CD4-positive, alpha-beta T cell treated with Interleukin-6 for 4 hours (primary cell): ENCODE measurements at places on chromosomes 7 and 10.

DNA sequence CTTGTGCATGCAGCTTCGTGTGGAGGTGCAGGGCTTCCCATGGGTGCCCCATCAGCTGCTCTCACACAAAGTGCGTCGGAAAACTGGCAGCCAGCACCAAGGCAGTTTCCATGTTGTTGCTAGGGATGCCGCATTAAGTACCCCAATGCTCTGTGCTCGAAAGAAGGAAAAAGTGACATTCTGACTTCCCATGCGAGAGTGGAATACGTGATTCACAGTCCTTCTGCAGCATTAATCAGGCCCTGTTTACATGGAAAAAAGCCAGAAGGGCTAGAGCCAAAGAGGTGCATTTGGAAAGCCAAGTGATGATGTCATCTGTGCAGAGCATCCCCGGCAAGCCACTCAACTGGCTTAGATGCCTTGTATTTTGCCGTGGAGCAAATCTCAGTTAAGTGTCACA, 258.3 kb downstream of the GATA3 start:
- no peak for DNase-seq

DNA sequence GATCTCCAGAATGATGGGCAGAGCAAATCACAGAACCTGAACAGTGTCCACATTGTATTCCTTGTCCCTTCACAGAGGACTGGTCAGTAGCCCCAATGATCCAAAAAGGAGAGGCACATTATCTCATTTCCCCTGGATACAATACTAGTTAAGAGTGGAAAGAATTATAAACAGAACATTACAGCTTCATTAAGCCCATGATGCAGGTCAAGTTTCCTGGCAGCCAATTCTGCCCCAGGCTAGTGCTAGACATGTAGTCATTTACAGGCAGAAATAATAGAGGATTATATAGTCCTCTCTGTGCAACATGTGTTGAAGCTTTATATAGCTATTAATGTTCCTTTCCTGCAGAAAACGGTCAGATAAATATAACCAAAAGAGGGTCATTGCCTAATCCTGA, 124.3 kb upstream of the WNT16 start:
- DNase-seq: no peak

GRCh38 chr10:28678687-28679457, 1.6 kb downstream of the BAMBI start:
- DNase-seq: no peak

- DNase-seq: no peak
Observed at GRCh38 chr10:58278962-58279307, 10.0 kb downstream of the CISD1 start.

DNA sequence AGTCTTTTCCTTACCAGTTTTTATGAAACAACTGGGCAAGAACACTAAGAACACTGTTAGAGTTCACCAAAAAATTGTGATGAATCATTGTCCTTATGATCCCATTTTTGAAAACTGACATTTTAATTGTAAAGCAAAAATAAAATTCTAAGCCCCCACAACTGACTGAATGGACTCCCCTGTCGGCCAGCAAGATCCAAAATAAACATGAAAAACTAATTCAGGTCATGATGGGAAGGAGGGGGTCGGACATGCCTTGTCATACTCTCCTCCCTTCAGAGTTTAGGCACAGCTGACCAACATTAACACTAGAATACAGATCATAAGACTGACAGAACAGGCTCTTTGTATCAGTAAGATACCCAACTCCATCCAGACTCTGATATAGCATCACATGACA, 2.0 kb upstream of the RBAK start:
- no peak for DNase-seq

DNA sequence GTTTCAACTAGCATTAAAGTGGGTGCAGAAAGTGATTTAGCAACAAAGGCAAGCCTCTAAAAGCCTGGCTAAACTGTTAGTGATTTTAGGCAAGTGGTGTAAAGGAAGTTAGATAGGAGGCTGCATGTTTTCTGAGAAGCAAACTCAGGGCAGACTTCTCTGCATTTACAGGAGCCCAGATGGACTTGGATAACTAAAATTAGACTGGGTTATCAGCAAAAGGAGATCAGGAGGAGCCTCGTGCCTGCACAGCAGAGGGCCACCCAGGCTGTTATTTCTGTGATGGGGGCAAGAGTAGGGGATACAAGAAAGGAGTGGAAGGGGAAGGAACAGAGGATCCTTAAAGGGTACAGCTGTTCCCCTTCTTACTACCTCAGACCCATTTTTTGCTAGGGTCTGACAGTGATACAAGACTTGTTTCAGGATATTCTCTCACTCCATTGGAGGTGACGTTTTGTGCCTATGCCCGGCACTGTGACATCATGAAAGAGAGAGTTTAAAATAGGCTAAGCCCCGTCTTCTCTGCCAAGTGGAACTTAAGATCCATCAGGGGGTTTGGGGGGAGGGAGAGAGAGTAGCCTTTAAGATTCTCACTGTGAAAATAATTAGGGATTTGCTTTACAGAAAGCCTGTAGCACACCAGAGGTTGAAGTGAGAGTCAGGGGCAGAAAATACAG, 49.6 kb upstream of the PDCD4 start:
- DNase-seq: no peak

DNA sequence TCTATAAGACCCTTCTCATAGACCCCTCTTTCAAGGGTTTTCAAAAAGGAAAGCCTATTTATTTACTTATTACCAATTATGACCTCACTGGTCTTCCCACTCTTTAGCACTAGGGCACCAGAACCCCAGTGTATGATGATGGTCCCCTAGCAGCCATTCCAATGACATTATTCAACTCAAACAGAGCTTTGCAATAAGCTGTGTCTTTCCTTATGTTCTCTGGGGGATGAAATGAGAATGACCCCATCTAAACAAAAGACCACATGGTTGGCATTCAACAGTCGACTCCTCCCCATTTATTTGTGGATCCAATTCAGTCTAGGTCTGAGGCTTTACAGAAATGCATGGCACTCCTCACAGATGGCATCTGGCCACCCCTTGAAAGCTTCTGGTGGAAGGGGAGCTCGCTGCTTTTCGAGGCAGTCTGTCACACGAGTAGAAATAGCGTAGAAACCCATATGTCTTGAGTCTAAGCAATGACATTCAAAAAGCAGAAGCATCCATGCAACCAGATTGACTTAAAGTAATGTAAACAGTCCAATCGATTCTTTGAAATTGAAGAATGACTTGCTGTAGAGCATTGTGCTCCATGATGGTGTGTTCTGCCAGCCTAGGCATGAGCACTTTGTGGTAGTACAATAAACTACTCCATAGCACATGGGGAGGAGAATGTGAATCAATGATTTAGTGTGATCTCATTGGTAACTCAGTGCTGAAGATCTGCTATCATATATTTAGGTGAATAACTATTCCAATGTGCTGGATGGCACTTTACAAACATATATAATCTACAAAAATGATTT, 29.8 kb downstream of the NRP1 start:
- no peak for DNase-seq

GRCh38 chr10:133104068-133104962, 16.6 kb downstream of the ADGRA1 start:
- DNase-seq: no peak

- no peak for DNase-seq
Observed at GRCh38 chr7:112203365-112203739, 2.8 kb downstream of the DOCK4 start.

- no peak for DNase-seq
Observed at GRCh38 chr10:88936656-88937055, 15.9 kb downstream of the ACTA2 start.

DNA sequence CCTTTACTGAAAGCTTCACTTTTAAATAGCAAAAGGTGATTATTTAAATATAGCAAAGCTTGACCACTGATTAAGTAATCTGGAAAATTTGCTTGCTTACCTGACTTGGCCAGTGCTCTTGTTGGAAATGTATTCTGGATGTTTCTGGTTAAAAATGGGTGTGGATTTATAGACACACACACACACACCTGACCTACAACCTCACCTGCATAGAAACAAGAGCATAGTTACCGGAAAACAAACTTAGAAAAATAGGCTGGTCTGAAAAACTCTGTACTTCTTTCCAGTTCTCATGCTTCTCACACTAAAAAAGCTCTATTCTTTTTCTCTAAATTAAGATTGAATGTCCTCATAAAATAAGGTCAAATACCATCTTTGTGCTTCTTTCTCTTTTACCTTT, at the start of gene AGR3:
TSS of gene AGR3 (minus strand) at position 140 of the 400 bp plus-strand sequence. CDS start 3,365 bp downstream, outside the sequence.
- DNase-seq: no peak

- DNase-seq: no peak
Observed at GRCh38 chr7:50281680-50282445, 22.7 kb upstream of the IKZF1 start.

DNA sequence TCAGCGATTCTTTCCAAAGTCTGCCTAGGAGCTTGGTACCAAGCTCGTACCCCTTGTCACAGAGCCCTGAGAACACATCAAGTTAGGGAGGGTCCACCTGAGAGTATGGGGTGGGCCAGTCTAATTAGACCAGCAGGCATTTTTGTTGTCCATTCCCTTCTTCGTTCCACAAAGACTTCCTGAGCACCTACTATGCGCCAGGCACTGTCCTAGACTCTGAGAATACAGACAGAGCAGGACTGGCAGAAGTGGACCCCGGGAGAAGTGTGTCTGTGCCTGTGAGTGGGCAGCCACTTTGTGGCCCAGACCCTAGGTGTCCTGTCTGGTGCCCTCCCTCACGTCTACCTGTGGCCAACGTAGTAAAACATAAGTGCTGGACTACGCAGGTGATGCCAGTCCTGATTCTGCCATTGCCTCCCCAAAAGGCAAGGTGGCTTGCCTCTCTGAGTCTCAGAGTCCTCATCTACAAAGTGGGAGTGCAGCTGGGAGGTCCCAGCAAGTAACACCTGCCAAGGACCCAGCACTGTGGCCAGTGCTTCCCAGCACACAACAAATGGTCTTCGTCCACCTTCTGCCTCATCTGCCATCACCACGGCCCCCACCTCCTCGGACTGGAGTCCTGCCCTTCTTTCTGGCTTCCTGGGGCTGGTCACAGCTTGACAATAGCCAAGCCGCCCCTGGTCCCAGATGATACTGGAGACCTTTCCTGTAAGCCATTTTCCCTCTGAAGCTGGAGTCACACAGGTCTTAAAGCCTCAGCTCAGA, 54.3 kb upstream of the DUSP5 start:
- DNase-seq: no peak

GRCh38 chr10:23291551-23292334, 52.9 kb downstream of the C10orf67 start:
- no peak for DNase-seq

GRCh38 chr10:17974505-17974904, 22.8 kb downstream of the SLC39A12 start:
- DNase-seq: no peak

GRCh38 chr10:113665806-113666354, 2.0 kb upstream of the NRAP start:
- DNase-seq: no peak

DNA sequence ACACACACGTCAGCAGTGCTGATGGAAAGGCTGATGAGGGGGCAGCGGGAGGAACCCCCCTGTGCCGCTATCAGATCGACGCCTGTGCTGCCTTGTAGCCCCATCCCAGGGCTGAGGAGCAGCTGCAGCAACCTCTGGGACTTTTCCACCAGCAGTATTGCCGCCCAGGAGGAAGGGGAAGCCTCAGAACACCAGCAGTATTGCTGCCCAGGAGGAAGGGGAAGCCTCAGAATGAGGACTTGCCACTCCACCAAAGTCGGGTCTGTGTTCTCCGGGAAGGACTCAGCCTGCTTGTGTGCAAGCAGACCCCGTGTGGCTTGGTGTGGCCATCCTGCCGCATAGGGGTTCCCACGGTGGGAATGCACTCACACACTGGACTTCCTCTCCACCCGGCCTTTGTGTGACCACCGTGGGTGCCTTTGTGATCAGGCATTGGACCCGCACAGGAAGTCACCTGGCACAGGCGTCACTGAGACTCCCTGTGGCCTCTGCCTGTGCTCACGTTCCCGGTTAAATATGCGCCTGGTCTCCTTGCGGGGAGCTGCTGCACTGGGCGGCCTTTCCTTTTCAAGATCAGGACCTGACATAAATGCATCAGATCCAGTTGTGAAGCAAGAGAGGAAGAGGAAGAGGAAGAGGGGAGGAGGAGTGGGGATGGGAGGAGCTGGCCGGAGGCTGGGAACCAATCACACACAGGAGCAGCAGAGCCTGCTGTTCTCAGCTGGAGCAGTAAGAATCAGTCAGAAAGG, 248.5 kb downstream of the DNAJB6 start:
- peak; percentile 31 for DNase-seq

DNA sequence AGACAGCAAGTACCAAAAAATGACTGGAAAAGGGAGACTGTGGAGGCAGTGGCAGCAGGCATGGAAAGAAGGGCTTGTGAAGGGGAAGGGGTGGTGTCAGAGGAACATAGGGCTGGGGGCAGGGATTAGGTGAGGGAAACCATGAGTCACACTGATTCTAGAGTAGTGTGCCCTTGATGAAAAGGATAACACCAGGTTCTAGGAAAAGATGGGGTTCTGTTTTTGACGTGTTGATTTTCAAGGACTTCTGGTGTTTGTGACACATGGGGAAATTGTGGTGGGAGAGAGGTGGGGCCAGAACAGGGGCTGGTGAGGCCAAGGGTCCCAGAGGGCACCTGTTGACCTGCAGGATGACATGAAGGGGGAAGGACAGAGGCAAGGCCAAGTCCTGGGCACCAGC, 57.1 kb downstream of the FIGNL1 start:
- DNase-seq: peak; percentile 44

DNA sequence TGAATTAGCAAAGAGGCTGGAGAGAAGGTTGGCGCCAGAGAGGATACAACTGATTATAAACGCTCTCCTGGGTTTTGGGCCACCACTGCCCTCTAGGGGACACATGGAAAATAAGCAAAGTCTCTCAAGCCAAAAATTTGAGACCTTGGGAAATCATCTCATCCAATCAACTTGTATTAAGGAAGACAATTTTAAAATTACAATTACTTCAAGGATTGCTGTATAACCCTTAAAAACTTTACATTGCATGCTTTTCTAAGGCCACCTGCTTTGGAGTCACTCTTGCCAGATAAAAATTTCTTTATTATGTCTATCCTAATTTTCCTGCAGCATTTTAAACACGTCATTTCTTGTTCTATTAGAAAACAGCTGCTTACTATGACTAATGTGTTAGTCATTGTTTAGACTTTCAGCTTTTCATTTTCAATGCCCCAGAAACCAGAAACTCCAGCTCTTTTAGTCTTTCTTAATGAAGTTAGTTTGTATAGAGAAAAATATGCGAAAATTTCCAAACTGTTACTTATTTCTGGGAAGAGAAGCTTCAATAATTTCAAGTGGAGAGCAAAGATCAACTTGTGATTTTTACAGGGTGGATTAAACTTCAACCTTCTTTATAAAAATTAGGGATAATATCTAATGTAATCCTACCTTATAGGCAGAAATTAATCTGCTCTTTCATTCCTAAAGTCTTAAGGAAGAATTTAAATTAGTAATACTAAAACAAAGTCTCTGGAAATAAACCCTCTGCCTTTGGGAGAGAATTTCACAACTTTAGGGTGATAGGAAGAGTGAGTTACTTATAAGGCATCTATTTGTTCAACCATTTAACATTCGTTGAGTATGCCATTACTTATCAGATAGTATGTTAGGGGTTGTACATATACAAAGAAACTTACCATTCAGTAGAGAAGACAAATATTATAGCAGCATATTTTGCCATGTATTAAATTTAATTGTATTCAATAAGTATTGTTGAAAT, 20.6 kb upstream of the RHOBTB1 start:
- peak; percentile 52 for DNase-seq

DNA sequence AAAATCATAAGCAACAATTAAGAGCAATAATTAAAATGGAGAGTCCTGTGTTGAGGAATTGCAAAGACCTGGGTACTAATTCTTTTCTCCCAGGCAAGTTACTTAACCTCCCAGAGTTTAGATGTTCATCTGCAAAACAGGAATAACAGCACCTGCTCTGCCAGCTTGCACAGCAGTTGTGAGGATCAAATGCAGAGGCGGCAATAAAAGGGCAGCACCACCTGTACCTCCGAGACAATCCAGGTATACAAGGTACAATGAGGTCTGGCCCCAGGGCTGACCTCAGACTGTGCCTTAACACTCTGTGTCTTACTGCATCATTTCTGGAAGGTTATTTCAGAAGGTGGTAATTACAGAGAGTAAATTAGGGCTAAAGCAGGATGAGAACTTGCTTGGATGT, 14.5 kb upstream of the FAM204A start:
- no peak for DNase-seq
